Activated T-cell treated with anti-CD3 and anti-CD28 coated beads for 4 hours (primary cell): ENCODE measurements at places on chromosomes 11 and 22.

GRCh38 chr22:44385781-44386180 is 73.0 kb upstream of the SHISAL1 start:
- no peak for DNase-seq

DNA sequence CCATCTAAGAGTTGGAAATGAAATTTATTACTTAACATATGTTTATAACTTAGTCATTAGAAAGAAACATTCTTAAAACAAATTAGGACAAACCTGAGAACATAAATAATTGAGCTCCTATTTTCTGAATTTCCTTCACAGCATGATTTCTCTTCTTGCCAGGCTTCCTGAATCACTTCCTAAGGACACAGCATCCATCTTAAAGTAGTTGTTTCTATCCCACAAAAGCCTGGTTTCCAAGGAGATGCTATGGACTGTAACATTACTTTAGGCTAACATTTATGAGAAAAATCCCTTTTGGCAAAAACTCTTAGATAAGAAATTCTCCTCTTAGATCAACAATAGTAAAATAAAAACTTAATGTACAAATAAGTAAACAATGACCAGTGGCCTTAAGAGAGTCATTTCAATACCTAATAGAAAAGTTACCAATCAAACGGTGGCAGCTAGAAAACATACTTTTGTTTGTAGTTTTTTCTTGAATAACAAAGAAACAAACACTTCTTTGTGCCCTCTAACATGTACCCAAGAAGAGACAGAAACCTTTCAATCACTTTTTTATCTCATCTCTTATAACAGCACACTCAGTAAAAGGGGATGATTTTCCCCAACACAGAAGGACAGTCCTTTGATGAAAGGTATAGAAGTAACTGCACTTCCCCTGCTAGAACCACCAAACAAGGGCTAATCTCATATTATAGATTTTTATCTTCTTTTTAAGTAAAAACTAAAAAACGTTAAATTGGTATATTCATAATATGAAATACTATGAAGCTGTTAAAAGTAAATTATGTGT is 74.5 kb downstream of the TTC28 start:
- no peak for DNase-seq

GRCh38 chr11:120098503-120099020 is 39.4 kb downstream of the TRIM29 start:
- DNase-seq: no peak

DNA sequence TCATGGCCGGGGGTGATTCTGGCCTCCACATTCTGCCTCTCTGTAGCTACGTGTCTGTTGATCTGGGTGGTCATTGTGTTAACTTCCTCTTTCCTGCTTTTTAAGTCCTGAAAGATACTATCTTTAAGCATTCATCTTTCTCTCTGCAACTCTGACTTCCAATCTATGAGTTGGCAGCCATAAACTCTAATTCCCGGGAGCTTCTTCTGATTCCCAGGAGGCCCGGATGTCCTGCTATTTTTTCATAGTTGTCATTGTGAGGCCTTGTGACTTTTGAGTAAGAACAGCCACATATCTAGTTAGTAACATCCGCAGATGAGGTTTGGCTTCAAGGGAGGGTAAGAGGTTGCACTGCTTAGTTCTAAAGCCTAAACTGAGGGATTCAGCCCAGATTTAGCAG is 107.8 kb downstream of the SYN3 start:
- no peak for DNase-seq

DNA sequence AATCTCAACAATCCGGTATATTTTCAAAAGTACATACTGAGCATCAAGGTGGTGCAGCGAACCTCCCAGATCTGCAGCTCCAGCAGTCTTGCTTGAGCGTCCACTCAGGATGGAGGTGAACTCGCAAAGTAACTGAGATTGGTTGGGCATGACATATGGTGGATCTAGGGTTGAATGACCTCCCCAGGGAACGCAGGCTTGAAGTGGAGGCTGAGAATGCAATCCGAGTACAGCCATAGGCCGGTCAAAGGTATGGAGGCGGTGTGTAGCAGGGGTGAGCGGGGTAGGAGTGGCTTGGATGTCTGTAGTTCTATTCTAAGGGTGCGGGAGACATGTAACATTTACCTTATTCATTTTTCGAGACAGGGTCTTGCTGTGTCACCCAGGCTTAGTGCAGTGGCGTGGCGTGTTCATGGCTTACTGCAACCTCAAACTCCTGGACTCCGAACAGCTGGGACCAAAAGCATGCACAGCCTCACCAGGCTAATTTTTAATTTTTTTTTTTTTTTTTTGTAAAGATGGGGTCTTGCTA is 631 bp upstream of the C22orf39 start:
- DNase-seq: no peak
